ENCODE measurements at places on chromosomes 7 and 10.

DNA sequence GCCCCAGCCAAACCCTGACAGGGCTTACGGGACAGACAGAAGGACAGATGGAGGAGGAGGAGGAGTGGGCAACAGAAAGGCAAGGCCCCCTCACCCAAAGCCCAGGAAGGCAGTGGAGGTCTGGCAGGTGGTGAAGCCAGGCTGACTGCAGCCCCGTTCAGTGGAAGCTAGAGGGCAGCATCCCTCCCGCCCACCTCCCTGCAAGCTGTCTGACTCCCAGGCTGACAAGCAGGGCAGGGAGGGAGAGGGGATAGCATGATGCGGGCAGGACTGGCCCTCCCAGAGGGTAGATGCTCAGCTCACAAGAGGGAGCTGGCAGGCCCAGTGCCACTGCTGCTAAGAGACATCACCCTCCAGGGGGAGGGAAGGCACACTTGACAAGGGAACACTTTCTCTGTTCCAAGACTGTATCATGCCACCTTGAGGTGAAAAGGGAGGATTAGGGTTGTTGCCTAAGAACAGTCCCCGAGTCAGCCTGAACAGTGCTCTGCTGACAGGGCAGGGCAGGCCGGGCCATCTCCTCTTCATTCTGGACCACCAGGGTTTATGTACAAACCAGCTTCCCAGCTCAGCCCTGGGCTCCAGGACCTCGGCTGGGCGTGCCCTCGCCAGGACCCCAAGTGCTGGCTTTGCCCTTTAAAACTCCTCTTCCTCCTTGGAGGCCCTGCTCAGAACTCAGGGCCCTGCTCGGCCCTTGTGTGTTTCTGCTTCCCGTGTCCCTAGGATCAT, 61.8 kb downstream of the RASGEF1A start:
- DNase-seq: no peak

- DNase-seq: no peak
These were observed 681.3 kb downstream of the TNS3 start for GRCh38 chr7:46900312-46901263.

- DNase-seq: peak; percentile 46
These were observed 5.1 kb upstream of the MYL7 start for GRCh38 chr7:44145969-44146911.

DNA sequence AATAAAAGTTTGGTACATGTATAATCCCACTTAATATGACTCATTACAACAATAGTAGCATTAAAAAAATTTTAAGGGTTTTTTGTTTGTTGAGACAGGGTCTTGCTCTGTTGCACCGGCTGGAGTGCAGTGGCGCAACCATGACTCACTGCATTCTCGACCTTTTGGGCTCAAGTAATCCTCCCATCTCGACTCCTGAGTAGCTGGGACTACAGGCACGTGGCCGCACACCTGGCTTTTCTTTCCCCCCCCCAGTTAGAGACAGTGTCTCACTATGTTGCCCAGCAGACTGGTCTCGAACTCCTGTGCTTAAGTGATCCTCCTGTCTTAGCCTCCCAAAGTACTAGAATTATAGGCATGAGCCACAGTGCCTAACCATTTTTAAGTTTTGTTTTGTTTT, 40.7 kb downstream of the KMT2C start:
- DNase-seq: no peak

GRCh38 chr10:89549510-89549909, 14.1 kb upstream of the SLC16A12 start:
- no peak for DNase-seq

DNA sequence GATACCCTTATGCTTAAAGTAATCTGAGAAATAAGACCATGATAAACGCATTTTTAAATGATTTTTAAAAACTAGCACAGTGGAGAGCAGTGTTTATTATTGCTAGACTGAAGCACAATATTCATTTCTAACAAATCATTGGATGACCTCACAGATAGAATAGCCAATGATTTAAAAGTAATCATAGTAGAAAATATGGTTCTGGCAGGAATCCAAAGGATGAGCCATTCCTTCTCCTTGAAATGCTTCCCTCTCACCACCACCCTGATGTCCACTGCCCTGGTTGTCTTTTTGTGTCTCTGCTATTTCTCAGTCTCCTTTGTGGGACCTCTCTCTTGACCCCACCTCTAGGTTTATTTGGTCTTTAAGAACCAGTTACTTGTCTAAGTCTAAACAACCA, 64.9 kb downstream of the PRKG1 start:
- DNase-seq: no peak

- DNase-seq: no peak
These were observed 189.7 kb downstream of the PTPRN2 start for GRCh38 chr7:158397885-158398284.

DNA sequence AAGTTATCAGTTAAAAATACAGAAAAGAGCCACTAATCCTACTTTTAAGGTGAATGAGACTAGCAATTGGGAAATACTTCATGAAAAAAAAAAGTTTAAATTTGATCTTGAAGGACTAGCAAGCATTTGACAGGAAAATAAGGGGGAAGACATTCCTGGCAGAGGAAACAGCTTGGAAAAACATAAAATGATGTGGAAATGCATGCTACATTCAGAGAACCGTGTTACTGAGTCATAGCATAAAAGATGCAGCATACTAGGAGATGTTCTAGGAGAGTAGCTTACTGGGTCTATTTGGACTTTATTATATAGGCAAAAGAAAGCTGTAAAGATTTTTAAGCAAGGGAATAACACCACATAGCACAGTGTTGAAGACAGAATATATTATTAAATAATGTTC, 108.6 kb upstream of the COL1A2 start:
- no peak for DNase-seq

GRCh38 chr10:89330537-89331212, 2.9 kb downstream of the IFIT3 start:
- no peak for DNase-seq

- no peak for DNase-seq
These were observed 61.9 kb downstream of the TEX36 start for GRCh38 chr10:125621052-125621451.

DNA sequence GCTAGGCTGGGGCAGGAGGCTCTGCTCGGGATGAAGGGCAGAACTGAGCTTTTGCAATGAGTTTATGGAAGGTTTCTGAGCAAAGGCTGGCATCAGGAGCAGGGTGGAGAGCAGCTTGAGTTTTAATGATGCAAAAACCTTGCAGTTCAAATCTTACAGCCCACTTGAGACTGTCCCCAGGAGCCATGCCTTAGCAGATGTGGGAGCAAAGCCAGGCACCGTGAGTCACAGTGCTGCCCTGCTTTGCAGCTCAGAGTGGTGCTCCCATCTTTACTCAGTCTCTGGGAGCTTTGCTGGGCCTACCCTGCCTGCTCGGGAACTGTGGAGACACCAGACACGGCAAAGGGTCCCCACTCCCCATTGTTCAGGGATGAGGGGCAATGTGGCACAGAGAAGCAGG, 122.4 kb upstream of the NPS start:
- no peak for DNase-seq

DNA sequence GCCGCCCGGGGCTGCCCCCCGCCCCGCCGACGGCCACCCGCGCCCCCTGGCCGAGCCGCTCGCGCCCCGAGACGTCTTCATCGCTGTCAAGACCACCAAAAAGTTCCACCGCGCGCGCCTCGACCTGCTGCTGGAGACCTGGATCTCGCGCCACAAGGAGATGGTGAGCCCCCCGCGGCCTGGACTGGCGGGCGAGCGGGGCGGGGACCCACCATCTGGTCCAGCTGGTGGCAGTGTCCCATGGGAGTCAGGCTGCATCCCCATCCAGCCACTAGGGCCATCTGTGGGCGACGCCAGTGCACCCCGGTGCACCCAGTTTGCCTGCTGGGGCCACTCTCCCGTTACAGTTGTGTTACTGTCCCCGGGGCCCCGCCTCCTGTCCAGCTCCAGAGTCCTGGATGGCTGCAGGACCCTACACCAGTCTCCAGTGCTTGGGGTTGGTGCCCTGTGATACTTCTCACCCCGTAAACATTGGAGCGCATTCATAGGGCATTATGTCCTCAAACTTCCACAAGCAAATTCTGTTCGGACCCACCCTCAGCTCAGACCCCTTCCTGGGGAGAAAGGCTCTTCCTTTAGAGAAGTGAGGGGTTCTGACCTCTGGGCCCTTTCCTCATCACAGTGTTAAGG, 672 bp downstream of the LFNG start:
- no peak for DNase-seq

DNA sequence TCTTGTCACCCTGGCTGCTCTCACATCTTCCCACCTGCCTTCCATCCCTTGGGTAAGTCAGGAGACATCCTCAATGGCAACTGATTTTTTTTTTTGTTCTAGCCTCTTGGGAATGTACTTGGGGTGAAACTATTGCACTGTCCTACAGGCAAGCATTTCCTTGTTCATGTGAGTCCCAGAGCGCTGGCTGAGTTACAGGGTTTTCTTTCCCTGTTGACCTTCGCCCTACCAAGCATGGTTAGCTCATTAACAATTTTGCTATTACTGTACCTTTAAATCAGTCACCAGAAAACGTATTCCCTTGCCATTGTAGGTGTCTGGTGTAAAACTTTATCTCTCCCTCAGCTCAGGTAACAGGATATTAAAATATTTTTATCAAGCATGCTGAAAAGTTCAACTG, 98.9 kb downstream of the PRLHR start:
- DNase-seq: no peak

DNA sequence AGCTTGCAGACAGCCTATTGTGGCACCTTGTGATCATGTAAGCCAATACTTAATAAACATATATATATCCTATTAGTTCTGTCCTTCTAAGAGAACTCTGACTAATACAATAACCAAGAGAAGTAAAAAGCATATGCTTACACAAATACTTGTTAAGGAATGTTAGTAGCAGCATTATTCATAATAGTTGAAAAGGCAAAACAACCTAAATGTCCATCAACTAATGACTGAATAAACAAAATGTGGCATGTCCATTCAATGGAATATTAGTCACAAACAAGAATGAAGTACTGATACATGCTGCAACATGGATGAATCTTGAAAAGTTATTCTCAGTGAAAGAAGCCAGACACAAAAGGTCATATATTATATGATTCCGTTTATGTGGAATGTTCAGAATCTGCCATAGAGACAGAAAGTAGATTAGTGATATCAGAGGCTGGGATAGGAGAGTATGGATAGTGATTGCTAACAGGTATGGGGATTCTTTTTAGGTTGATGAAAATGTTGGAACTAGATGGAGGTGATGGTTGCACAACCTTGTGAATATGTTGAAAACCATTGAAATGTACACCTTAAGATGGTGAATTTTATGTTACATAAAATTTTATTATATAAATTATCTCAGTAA, 112.5 kb upstream of the UNC5B start:
- DNase-seq: no peak

DNA sequence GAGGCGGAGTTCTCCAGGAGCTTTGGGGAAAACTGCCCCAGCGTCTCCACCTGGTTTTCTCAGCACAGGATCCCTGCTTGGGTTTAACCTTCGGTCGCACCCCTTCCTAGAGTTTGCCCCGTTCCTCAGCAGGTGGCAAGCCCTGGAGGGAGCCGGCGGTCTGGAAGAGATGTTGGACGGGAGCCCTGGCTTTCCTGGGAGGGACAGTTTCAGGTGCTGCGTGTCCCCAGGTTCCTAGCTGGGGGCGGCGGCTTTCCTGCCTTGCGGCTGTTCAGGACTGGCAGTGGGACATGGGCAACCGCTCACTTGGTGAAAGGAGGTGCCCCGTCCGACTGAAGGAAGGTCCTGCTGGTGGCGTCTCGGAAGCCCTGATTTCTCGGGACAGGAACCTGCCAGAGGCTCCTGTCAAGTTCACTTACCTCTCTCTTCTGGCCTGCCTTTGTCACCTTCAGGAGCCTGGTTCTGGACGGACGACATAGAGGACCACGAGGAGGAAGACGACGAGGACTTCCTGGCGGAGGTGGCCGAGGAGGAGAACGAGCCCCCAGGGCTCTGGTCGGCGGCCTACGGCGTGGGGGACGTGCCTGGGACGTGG, 14.8 kb downstream of the ZNF316 start:
- DNase-seq: no peak

DNA sequence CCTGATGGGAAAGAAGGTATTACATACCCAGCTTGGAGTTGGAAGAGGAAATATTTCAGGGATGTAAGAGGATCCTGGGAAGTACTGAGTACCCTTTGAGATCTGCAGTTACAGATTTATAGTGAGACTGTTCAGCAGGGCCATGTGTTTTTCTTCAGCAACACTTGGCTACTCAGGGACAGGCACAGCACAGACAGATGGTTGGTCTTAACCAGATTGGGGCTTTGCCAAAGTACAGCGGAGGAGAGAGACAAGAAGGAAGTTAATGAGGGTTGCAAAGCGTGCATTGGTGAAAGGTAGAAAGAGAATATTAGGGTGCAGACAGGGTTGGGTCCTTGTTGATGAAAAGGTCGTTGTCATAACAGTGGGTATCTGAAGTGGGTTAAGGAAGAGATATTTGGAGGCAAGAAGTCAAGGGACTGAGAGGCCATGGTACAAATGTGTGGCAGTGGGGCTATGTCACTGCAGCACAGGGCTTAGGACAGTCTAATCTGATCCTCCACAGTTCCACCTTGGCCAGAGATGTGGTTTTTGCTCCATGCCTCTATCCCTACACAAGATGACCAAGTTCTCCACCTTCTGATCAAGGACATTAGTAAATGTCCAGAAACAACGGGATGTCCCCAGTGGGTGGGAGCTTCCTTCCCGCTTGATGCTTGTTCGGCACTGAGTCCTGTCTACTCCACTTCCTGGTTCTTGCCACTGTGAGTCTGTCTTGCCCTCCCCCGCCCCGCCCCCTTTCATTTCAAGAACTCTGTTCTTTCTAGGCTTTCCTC, 18.9 kb upstream of the DNAJC1 start:
- no peak for DNase-seq

DNA sequence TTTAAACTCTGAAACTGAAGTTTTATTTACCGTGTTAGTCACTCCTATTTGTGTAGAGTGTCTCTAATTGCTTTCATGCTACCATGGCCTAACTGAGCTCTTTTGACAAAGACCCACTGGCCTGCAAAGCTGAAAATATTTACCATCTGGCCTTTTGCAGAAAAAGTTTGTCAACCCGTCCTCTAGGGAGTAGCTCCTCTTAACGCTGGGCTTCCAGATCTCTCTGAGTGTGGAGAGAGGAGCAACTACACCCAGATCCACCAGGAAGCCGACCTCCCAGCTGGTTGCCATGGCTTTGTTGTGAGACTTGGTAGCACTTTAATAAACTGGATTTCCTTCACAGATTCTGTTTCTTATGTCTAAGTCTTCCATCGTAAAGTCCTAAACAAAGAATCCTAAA, 4.2 kb upstream of the C10orf71 start:
- no peak for DNase-seq

DNA sequence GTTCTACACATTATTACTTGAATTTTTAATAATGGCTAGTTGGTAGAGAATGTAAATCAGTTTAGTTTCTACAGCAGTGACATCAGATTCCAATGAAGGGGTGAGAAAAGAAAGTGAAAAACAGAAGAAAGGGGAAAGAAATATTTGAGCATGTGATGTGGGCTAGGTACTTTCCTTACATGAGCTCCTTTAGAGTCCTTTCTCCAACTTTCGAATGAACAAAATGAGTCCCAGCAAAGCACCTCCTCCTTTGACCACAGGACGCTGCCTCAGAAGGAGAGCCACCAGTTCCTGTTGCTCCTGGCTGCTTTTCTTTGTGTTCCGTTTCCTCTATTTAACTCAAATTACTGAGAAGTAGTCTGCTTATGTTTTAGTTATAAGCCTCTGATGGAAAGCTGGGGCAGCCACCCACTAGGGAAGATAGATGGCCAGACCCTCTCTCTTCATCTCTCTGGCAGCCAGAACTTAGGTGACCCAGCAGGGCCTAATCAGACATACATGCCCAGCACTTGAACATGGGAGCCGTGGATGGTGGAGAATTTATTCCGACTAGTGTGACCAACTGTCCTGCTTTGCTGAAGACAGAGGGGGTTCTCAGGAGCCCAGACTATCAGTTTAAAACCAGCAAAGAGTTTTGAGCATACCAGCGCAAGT, 82.4 kb upstream of the NME8 start:
- DNase-seq: no peak

- no peak for DNase-seq
These were observed 118.0 kb downstream of the OTUD1 start for GRCh38 chr10:23556727-23557440.
